ENCODE measurements at places on chromosomes 13 and 19.
A peak's percentile ranks its signal among the peaks of the same experiment; 100 is the strongest.

- DNase-seq = no peak
Measured at GRCh38 chr19:14310055-14310454, 71.2 kb upstream of the ADGRE5 start.

DNA sequence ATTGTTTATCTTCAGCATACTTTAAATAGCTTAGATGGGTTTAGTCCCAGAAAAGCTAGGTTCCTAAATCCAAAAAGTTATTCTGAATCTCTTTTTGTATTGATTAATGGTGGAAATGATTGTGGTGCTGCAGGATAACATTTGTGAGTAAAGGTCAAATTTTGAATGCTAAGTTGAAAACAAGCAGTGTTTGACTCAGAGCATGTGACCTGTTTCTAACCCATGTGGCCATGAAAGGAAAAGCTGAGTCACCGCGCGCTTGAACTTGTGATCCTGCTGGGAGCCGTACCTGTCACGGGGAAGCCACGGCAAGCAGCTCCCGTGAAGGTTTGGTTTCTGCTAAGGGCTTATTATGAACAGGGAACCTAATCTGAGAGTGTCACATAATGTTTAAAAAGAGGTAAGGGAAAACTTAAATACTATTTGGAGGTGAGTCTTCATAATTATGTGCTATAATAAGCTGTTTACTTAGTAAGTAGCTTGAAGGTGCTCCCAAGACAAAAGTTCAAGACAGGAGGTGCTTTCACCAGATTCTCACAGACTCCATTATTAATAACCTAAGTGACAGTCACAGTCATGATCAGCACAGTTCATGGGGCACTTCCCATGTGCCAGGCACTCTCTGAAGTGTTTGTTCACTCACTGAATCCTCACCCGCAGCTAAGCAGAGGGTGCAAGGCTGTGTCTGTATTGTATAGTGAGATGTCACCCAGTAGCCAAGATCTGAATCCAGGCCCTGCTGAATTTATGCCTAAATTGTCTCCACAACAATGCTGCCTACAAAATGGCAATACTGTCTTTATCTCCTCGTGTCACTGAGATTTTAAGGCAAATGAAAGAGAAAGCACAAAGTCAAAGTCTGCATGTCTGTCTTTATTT, 286.5 kb downstream of the MYO16 start:
- peak; percentile 92 for DNase-seq

DNA sequence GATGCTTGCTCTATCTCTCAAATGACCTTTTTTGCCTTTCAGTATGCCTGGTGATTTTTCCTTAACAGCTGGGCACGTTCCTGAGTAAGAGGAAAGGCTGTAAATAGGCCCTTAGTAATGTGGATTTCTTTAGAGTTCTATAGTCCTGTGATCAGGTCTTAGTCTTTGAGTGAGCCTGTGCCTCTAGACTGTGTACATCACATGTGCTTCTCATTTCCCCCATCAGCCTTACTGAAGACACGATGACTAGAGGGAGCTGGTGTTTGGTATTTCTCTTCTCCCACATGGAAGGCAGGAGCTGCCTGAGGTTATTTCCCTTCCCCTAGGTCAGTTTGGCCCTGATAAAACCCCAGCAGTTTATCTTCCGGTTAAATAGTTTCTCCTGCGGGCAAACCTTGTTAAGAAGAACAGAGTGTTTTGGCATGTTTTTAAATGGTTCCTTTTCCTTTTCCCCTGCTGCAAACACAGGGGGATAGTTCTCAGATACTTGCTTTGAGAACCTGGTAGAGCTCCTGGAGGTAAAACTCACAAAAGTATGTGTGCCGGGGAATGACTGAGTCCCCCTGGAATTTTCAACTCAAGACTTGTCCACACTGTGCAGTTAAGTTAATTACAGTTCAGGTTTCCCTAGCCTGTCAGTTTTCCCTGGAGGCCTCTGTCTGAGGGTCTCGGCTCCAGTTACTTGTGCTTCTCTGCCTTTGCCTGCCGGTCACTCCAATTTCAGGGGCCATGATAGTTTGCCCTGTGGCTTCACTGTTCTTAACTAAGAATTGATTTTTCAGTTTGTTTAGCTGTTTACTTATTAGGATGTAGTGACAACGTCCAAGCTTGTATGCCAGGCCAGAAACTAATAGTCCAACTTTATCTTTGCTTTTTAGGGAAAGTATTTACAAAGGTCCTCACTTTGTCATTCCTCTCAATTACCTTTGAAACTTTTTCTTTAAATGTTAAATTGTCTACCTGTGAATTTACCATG, 94.4 kb downstream of the URI1 start:
- no peak for DNase-seq

- no peak for DNase-seq
Measured at GRCh38 chr19:15259907-15260306, 27.7 kb upstream of the EPHX3 start.

GRCh38 chr13:20924758-20925394, 22.3 kb upstream of the XPO4 start:
- peak; percentile 42 for DNase-seq

- DNase-seq = no peak
Measured at GRCh38 chr19:1807030-1807694, 4.9 kb downstream of the ATP8B3 start.

DNA sequence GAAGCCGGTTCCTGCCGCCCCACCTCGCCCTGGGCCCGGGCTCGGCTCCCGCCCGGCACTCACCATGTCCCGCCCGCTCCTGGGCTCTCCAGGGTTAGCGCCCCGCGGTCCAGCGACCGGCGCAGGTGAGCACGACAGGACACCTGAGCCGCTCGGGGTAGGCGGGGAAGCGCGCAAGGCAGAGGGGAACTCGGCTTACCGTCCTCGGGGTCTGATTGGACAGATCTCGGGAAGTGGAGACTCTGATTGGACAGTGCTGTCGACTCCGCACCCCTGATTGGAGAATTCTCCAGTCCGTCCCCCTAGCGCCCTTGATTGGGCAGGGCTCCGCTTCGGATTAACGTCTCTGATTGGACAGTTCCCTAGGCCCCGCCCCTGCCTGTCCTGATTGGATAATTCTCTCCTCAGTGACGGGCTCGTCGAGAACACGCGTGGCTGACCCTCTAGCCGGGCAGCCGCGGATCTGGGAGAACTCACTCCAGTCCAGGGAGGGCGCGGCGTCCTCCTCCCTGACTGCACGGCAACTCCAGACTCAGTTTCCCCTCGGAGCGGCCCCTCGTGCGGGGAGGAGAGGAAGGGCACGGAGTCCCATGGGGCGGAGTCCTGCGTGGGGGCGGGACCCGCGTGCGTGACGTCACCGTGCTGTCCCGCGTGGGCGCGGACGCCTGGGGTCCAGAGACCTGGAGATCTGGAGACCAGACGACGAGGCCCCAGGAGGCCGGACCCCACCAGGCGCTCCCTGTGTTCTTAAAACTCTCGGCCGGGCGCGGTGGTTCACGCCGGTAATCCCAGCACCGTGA, at the start of gene ZNF77:
ZNF77 (minus strand) TSS at position 197 of the 800 bp plus-strand sequence; CDS start at position 66, 131 bp downstream.
- peak; percentile 99 for DNase-seq

DNA sequence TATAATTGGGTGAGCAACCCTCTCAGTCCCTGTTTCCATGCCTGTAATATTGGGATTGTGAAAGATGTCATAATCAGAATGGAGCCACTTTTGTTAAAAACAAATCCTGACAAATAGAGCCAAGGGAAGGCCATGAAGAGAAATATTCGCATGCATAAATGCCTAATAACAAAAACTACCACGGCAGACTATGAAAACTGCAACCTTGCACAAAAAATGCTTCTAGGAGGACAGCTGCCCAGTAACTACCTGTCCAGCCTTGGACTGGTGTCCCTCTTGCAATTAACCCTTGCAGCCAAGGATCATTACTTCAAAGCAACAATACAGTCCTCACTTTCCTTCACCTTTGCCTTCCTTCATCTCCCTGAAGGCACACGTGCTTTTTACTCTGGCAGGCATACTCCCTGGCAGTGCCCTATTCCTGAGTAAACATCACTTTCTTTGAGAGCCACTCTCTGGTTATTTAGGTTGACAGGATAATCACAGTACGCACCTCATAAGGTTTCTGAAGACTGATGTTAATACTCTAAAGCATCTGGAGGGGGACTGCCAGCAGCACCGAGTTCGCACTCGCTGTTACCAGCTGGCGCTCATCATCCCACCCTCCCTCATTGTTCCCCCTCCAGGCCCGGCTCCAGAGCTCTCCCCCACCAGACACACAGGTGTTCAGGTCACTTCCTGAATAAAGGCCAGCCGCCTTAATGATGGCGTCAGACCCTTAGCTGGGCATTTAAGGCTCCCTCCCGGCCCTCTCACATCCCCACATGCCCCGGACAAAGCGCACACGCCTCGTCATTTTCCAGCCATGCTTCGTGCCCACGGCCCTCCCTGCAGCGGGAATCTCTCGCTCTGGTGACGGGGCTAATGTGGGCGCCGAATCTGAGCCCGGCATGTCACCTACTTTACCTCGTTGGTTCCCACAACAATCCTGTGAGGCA, 57.3 kb downstream of the CDADC1 start:
- no peak for DNase-seq

DNA sequence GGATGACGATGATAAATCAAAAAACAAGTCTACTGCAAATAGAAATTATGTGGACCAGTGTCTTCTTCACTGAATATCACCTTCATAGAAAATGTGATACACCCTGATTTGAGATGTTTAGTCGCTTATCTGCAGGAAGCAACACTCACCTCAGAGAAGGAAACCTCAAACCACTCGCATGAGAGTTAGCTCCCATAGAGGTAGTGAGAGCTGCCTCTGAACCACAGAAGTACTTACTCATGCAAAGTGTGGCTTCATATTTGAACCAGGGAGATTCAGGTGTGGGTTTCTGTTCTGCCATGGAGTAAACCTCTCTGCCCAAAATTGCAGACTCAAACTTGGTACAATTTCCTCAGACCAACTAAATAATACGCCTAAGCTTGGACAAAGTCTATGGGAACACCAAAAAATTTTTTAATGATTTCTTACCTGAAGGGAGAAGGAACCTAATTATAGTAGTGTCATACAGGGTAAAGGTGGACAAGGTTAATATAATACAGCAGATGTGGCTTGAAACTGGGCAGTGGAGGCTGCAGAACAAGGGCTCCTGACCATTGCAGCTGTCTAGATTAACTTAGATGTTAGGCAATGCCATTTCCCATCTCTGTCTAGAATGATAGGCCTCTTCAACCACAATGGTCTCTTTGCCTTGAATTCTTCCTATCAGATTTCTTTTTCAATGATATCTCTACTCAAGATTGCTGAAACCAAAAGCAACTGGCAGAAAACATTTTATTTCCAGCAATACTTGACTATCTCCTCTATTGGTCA, 29.6 kb upstream of the RCBTB2 start:
- no peak for DNase-seq

- no peak for DNase-seq
Measured at GRCh38 chr19:364496-365287, 20.1 kb upstream of the MIER2 start.

GRCh38 chr19:48552406-48553322, 692 bp downstream of the SULT2B1 start:
- no peak for DNase-seq

DNA sequence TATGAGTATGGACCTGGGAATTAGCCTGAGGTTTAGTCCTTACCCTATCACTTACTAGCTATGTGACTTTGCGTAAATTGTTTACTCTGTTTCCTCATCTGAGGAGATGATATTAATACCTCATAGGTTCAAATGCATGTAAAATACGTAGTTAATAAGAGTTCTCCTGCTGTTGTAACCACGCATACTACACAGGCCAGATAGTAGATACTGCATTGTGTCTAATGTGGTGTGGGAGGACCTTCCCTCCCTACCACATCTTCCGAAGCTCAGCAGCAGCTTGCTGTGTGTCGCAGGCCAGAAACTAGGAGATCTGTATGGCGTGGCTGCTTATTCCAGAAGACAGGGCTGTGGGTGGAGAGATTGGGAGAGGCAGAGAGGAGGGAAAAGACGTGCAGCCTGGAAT, 23.0 kb downstream of the GTF2F2 start:
- DNase-seq = no peak

GRCh38 chr13:49908637-49909036, 27.5 kb downstream of the SPRYD7 start:
- no peak for DNase-seq

- DNase-seq = no peak
Measured at GRCh38 chr13:81929988-81930387, 1589.1 kb upstream of the SPRY2 start.

Data from NCI-H774 (cell line).